ENCODE measurements at places on chromosomes 3 and 15.
A peak's percentile ranks its signal among the peaks of the same experiment; 100 is the strongest.

DNA sequence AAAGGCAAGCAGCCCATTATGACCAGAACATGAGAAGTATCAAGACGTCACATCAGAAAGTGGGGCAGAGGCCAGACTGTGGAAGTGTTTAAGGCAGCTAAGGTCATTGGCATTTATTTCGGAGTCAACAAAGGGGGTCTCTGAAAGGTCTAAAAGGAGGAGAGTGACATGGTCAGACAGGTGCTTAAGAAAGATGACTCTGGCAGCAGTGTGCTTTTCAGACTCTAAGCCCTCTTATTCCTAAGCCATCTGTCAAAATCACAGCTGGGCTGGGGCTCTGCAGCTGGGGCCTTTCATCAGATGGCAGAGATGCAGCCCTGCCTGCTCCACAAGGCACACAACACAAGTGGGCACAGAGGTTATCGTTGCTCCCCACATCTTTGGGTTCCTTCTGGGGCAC, 14.0 kb downstream of the FBXL22 start:
- no peak for DNase-seq

DNA sequence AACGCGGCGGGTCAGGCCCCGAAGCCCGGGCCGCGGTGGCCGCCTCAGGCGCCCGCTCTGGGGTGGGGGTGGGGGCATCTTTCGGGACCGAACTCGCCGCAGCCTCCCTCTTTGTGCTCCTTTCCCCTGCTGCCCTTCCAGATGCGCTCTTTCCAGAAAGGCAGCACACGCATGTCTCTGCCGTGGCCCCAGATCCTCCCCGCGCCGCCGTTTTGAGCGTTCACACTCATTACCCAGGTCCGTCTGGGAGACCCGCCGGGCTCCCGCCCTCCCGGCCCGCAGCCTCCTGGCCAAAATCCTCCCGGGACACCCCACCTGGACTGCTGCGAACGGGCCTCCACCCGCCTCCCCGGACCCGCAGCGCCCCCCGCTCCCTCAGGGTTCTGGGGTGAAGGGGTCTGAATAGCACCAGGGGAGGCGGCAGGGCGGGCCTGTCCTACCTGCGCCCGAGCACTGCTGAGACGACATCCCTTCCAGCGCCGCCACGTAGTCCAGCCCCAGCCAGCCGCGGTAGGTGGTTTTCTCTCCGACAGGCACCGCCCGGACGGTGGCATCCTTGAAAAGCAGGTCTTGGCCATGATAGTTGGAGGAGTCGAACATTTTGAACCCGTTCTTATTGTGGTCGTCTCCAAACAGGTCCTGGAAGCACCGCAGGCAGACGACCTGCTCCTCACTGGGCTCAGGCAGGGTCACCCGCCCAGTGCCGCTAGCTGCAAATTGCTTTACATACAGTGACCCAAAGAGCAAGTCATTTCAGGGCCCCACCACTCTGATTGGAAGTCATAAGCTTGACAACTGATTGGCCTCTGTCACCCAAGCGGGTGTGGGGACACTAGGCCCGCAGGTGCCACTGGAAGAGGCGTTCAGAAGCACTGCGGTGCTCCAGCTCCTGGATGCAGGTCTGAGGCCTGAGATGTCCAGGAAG, 25.9 kb downstream of the MELTF start:
- no peak for DNase-seq

DNA sequence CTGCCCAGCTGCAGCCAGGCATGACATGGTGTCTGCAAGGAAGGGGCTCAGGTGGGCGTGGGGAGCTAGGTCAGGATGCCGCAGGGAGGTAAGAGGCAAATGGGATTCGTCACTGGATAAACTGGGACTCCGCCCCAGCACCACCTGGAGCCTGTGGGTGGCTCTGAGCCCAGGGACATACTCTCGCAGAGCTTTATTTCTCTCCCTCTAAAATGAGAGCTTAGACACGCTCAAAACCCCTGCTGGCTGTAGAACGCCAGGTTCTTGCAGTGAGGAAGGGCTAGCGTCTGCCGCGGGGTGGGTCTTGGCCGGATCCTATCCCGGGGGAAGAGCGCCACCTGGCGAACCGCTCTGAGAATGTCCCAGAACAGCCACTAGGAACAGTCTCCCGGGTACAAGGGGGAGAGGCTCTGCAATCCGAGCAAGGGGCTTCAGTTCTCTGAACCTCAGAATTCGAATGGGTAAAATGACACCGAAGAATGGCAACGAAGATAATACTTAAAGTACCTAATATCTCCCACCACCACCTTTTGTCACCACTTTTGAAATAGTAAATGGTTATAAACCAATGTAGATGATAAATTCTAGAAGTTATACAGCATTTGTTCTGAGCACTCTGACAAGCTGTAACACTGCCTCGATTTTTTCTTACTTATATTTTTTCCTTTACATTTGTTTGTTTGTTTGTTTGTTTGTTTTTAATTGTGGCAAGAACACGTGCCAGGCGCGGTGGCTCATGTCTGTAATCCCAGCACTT, 53.2 kb upstream of the SRGAP3 start:
- DNase-seq: peak; percentile 85

DNA sequence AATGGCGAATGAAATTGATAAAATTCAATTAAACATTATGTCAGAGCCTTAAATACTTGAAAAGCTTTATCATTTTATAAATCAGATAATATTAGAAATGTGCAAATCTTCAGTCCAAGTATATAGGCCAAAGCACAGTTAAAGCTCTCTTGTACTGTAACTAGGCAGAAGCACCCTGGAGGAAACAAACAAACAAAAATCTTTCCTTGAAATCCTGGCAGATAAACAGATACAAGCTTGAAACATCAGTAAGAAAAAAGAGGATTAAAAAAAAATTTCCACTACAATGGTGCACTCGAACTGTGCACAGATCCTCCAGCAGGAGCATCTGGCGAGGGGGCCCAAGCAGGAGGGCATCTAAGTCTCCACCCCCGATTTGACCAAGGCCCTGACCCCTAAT, 166.6 kb downstream of the PLD1 start:
- DNase-seq: no peak

DNA sequence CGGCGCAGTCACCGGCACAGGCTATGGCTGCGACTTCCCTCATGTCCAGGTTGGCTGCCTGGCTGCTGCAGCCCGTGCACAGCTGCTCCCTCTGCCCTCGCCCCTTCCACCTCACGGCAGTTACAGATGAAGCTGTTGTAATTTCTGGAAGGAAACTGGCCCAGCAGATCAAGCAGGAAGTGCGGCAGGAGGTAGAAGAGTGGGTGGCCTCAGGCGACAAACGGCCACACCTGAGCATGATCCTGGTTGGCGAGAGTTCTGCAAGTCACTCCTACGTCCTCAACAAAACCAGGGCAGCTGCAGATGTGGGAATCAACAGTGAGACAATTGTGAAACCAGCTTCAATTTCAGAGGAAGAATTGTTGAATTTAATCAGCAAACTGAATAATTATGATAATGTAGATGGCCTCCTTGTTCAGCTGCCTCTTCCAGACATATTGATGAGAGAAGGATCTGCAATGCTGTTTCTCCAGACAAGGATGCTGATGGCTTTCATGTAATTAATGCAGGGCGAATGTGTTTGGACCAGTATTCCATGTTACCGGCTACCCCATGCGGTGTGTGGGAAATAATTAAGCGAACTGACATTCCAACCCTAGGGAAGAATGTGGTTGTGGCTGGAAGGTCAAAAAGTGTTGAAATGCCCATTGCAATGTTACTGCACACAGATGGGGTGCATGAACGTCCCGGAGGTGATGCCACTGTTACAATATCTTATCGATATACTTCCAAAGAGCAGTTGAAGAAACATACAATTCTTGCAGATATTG, 13.2 kb upstream of the GNB4 start:
- DNase-seq: peak; percentile 40

GRCh38 chr3:130442284-130442683, 74.7 kb upstream of the COL6A6 start:
- no peak for DNase-seq

DNA sequence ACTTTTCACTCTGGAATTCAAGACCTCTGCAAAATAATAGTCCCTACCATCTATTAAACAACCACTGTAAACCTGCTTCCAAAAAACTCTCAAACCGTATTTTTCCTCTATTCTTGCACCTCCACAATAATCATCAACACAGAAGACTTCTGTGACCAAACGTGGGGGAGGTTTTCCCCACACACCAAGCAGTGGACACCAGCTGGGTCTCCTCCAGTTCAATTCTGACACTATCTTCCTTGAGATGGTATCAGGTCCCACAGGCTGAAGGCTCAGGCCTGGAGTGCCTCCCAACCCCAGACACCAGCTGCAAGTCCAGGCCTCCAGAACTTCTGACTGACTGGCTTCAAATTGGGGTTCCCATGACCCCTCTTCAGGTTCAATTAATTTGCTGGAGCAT, 89.6 kb upstream of the RAP2B start:
- no peak for DNase-seq

- no peak for DNase-seq
These were observed 39.0 kb downstream of the INTS14 start for GRCh38 chr15:65571971-65572370.

GRCh38 chr3:155335724-155336354, 42.4 kb upstream of the STRIT1 start:
- DNase-seq: no peak

- DNase-seq: no peak
These were observed 328.8 kb upstream of the DNAJC19 start for GRCh38 chr3:181318321-181318720.

DNA sequence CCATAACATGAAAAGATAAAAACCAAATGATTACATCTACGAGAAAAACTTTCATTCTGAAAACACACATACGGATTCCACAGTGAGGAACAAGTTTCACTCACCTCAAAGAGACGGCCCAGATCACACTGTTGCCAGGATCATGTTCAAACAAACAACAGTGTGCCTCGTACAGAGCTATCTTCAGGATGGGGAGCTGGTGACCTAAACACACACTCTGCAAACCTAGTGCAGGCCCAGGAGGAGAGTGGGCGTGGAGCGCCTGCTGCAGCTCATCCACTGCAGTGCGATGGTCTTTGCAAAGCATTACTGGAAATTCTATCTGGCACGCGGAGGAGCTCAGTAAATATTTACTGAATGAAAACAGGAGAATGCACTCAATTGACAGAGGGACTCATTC, 38.5 kb downstream of the TAMM41 start:
- no peak for DNase-seq

All from Calu3 (cell line).